ENCODE measurements at places on chromosomes 6 and 20.
A peak's percentile ranks its signal among the peaks of the same experiment; 100 is the strongest.

DNA sequence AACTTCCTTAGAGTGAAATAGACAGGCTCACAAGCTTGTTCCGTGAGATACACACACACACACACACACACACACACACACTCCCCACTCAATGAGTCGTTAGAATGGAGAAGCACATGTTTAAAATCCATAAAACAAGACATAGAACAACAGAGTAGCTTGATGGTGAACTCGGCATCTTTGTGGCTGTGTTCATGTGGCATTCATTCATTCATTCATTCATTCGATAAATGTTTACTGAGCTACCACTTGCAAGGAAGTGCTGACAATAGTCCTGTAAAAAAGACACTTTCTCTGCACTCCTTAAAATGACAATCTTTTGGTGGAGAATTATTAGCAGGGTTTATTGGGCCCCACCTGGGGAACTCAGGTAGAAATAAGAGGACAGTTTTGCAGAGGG lies 242.0 kb downstream of the FOXA2 start:
- no peaks in the 10 kb centered on the region for H3K27me3 ChIP-seq
- DNase-seq, result no peak
- H3K36me3 ChIP-seq, result no peaks in the 10 kb centered on the region

GRCh38 chr6:47153404-47153755 lies 111.2 kb upstream of the ADGRF1 start:
- no peaks in the 10 kb centered on the region for H3K27me3 ChIP-seq
- H3K36me3 ChIP-seq, result no peaks in the 10 kb centered on the region
- H3K4me3 ChIP-seq, result no peak overlapping the region
- no peaks in the 10 kb centered on the region for H3K4me1 ChIP-seq
- H3K27ac ChIP-seq, result no peak overlapping the region

- no peaks in the 10 kb centered on the region for H3K36me3 ChIP-seq
- no peaks in the 10 kb centered on the region for H3K4me1 ChIP-seq
- H3K27ac ChIP-seq, result no peak overlapping the region
- no peak for DNase-seq
- no peak overlapping the region for H3K4me3 ChIP-seq
- H3K27me3 ChIP-seq, result no peaks in the 10 kb centered on the region
These were observed 664.7 kb downstream of the RFPL4B start for GRCh38 chr6:113011801-113012200.

DNA sequence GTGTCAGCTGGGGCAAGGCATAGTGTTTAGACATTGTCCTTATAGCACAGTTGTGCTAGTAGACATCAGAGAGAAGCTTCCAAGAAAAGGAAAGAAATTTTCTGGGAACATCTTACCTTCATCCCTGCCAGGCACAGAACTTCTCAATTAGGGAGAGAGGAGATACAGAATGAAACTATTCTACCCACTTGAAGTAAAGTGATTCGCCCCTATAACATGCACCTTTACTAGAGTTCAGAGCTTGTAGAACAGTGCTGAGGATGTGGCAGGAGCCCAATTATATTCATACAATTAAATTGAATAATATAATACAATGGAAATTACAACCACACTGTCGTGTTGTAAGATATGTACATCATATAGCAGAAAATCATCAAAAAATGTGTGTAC lies 1063.9 kb upstream of the CITED2 start:
- no peak for DNase-seq
- H3K4me3 ChIP-seq, result no peak overlapping the region
- no peaks in the 10 kb centered on the region for H3K36me3 ChIP-seq
- no peaks in the 10 kb centered on the region for H3K27me3 ChIP-seq

- no peaks in the 10 kb centered on the region for H3K36me3 ChIP-seq
- no peak overlapping the region for H3K4me3 ChIP-seq
- H3K27me3 ChIP-seq, result no peaks in the 10 kb centered on the region
- DNase-seq, result no peak
These were observed 264.4 kb downstream of the COL12A1 start for GRCh38 chr6:74941424-74941823.

- no peaks in the 10 kb centered on the region for H3K36me3 ChIP-seq
- peaks cover 10% of the 10 kb centered on the region for H3K4me1 ChIP-seq
These were observed 419.5 kb upstream of the ID4 start for GRCh38 chr6:19417713-19418112.

- no peak overlapping the region for H3K27ac ChIP-seq
- no peaks in the 10 kb centered on the region for H3K4me1 ChIP-seq
- H3K27me3 ChIP-seq, result no peaks in the 10 kb centered on the region
- no peaks in the 10 kb centered on the region for H3K36me3 ChIP-seq
- no peak for DNase-seq
These were observed 114.9 kb downstream of the LAMA2 start for GRCh38 chr6:128997880-128998279.

DNA sequence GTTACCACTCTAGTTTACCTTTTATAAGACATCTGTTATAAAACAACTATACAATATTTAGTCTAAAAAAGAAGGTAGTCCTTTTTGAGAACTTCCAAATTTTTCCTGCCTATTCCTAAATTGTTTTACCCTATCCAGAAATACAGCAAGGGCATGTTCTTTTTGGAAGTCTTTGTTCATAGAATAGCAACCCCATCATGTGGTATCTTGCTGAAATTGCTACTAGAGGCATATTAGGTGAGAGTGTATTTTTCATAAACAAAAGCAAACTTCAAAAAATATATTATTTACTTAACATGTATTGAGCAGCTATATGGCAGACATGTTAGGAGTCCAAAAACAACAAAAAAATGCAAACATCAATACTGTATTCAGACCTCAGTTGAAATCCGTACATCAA lies 371.8 kb upstream of the NRSN1 start:
- H3K4me1 ChIP-seq, result no peaks in the 10 kb centered on the region
- no peak overlapping the region for H3K4me3 ChIP-seq
- H3K27ac ChIP-seq, result no peak overlapping the region
- H3K27me3 ChIP-seq, result no peaks in the 10 kb centered on the region

DNA sequence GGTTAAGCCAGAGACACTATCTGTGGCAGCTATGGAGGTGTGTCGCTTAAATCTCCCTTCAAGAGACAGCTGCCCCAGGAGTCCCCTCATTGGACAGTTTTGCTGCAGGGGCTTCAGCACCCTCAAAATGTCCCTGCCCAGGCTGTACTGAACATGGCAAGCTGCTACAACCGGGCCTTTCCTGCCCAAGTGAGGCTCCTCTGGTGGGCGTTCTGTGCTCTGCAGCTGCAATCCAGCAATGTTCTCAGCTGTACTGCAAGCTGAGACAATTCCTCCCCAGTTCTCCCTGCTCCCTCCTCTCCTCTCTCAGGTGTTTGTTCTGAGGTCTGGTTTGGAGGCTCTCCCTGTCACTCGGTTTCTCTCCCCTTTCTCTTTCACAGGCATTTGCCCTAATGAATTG lies 190.8 kb upstream of the LAMP5 start:
- no peaks in the 10 kb centered on the region for H3K36me3 ChIP-seq
- H3K27ac ChIP-seq, result no peak overlapping the region
- no peaks in the 10 kb centered on the region for H3K27me3 ChIP-seq
- H3K4me1 ChIP-seq, result no peaks in the 10 kb centered on the region
- no peak overlapping the region for H3K4me3 ChIP-seq
- no peak for DNase-seq

GRCh38 chr20:9179193-9179802 lies 110.4 kb downstream of the PLCB4 start:
- H3K36me3 ChIP-seq, result no peaks in the 10 kb centered on the region
- no peak overlapping the region for H3K4me3 ChIP-seq
- no peaks in the 10 kb centered on the region for H3K4me1 ChIP-seq
- H3K27ac ChIP-seq, result no peak overlapping the region

DNA sequence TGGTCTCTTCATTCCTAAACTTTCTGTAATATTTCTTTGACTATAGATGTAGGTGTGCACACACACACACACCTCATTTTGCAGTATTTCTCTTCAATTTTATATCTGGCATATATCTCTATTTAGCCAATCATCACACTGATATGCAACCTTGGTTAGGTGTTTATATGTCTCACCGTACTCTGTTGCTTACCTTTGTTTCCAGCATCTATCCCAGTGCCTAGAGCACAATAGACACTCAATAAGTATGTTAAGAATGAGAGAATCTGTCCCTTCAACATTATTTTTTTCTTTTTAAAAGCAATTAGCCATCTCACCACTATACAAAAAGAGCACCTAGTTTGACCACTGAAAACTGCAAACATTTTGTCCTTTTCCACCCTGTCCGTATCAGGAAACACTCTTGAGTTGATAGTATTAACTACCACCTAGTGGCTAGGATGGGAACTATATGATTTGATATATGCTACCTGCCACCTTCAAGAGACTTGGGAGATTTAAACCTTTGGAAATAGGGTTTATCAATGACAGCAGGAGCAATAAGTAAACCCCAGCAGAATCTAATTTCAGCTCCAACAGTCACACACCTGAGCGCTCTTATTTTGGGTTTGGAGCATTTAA lies 48.7 kb upstream of the RSPO3 start:
- DNase-seq, result no peak
- H3K4me3 ChIP-seq, result no peak overlapping the region
- no peak overlapping the region for H3K27ac ChIP-seq
- H3K4me1 ChIP-seq, result no peaks in the 10 kb centered on the region
- no peaks in the 10 kb centered on the region for H3K36me3 ChIP-seq

DNA sequence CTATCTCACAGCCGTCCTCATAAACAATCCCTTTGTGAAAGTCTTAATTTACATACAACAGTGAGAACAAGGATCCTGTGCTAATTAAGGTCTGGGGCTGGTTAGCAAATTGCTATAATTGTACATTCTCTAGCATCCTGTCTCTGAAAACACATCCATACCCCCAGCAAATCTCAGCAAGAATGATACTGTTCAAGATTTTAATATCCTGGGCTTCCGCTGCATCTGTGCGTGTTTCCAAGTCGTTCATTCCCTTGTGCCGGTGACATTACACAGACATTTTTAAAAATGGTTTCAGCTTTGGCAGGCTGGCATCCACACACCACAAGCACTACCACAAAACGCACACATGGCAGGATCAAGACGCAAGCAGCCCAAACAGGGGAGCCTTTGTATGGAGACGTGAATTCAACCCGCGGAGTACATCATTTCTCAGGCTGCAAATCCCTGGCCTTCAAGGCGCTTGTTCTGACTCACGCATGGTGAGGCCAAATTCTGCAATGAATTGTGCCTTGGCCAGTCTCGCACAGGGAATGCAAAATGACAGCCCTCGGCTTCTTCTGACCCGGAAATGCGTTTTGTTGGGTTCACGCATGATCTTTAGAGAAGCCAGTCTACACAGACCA lies 20.3 kb downstream of the ZMYND8 start:
- DNase-seq, result no peak
- H3K27ac ChIP-seq, result peak overlapping the region; percentile 99

- no peaks in the 10 kb centered on the region for H3K27me3 ChIP-seq
- H3K4me1 ChIP-seq, result peaks cover 18% of the 10 kb centered on the region
- no peaks in the 10 kb centered on the region for H3K36me3 ChIP-seq
- H3K4me3 ChIP-seq, result no peak overlapping the region
- H3K27ac ChIP-seq, result no peak overlapping the region
- no peak for DNase-seq
These were observed 105.0 kb downstream of the OLIG3 start for GRCh38 chr6:137389150-137389704.

GRCh38 chr6:39999006-39999867 lies 65.0 kb upstream of the MOCS1 start:
- no peaks in the 10 kb centered on the region for H3K4me1 ChIP-seq
- no peaks in the 10 kb centered on the region for H3K27me3 ChIP-seq
- peak overlapping the region; percentile 35 for H3K27ac ChIP-seq
- H3K36me3 ChIP-seq, result no peaks in the 10 kb centered on the region
- H3K4me3 ChIP-seq, result no peak overlapping the region
- no peak for DNase-seq

DNA sequence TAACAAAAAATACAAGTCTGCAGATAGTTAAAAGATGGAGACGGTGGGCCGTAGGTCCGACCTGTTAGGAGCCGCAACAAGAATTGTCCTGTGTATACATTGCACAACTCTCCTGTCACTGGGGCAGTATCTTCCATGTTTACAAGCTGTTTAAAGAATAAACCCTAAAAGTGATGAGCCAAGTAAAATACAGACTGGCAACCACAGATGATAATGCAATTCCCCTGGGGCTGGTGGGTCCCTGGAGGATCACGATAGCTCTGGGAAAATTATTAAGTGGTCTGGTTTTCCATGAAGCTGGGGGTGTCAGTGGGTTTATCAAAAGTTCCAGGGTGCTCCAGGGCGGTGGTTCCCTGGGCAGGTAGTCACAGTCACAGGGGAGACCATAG lies 8.1 kb upstream of the FAM50B start:
- DNase-seq, result no peak
- H3K27me3 ChIP-seq, result no peaks in the 10 kb centered on the region
- no peaks in the 10 kb centered on the region for H3K36me3 ChIP-seq
- no peak overlapping the region for H3K27ac ChIP-seq
- no peak overlapping the region for H3K4me3 ChIP-seq
- no peaks in the 10 kb centered on the region for H3K4me1 ChIP-seq

DNA sequence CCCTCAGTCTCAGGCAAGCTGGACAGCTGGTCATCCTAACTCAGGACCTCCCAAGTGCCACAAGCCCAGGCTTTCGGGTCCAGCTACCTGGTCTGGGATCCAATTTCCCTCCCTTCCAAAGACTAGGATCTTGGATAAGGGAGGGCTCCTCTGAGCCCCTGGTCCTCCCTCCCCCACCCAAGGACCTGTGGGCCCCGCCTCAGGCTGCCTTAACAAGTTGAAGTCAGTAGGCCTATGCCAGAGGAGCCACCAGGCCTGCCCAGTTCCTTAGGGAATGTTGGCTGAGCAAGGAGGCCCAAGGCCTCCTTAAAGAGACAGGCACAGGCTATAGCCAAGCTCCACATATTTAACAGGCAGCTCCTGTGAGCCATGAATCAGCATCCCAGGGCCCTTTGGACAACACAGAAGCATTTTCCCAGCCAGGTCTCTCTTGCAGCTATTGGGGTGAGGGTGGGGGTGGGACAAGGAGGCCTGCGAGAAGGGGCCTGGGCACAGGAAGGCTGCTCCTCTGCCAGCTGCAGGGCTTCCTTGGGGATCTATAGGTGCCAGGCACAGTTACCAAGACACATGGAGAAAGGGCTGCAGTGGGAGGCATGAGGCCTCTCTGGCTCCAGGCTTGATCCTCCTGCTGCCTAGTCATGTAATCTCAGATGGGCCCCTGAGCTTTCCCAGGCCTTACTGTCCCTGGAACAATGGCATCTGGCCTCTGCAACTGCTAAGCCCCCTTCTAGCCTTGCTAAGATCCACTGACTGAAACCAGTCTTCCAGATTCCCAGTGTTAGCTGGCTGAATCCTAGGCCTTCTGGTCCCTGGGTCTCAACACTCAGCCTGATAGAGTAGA lies 27.4 kb upstream of the NOL4L start:
- no peaks in the 10 kb centered on the region for H3K4me1 ChIP-seq
- no peak for DNase-seq
- no peaks in the 10 kb centered on the region for H3K27me3 ChIP-seq
- no peak overlapping the region for H3K4me3 ChIP-seq
- no peaks in the 10 kb centered on the region for H3K36me3 ChIP-seq
- no peak overlapping the region for H3K27ac ChIP-seq

GRCh38 chr6:110654096-110654820 lies 161.0 kb downstream of the CDK19 start:
- no peaks in the 10 kb centered on the region for H3K27me3 ChIP-seq
- no peaks in the 10 kb centered on the region for H3K4me1 ChIP-seq
- H3K27ac ChIP-seq, result no peak overlapping the region
- no peaks in the 10 kb centered on the region for H3K36me3 ChIP-seq

DNA sequence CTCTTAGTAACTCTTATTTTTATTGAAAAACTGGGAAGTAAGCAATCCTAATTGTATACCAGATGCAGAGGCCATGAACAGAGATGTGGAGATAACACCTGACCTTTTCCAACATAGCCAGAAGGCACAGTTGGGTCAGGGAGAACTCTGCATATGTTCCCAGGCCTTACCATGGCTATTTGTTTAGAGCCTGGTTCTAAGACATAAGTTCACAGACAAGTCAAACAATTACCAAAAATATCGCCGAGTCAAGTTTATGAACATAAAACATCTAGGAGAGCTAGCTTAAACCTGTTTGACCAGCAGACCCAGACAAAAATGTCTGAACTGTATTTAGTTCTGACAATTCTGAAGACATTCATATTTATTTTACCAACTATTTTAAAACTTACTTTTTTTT lies 26.7 kb upstream of the IYD start:
- H3K27ac ChIP-seq, result no peak overlapping the region
- DNase-seq, result no peak
- H3K4me3 ChIP-seq, result no peak overlapping the region

Data from esophagus squamous epithelium (tissue), 5 donors.